A172 (cell line): ENCODE measurements at places on chromosomes 4 and X. TPM values are rescaled to one million over a fixed set of nuclear protein-coding genes. Genes with fewer than 3 reads are reported as not detected.

DHRSX gene
- 43.6 and 47.2 TPM in 2 replicates for total RNA-seq

TGIF2LX gene
- 0.98 TPM in 1 of 2 replicates, not detected in the other for total RNA-seq

SSX4 gene
- not detected in 2 replicates for total RNA-seq

HPGD gene
- 1.0 and 1.3 TPM in 2 replicates for total RNA-seq

IL3RA gene
- total RNA-seq: not detected in 2 replicates

PABPC1L2A gene
- total RNA-seq: not detected in 2 replicates

NAA11 gene
- not detected in 2 replicates for total RNA-seq

PRICKLE3 gene
- 2.8 and 2.9 TPM in 2 replicates for total RNA-seq

STOX2 gene
- 2.3 and 3.4 TPM in 2 replicates for total RNA-seq

ADGRG2 gene
- total RNA-seq: 5.8 and 6.5 TPM in 2 replicates

TMPRSS11F gene
- total RNA-seq: not detected in 2 replicates

- no peak for DNase-seq
Measured at GRCh38 chrX:40098264-40099054, 701 bp upstream of the BCOR start.

DNA sequence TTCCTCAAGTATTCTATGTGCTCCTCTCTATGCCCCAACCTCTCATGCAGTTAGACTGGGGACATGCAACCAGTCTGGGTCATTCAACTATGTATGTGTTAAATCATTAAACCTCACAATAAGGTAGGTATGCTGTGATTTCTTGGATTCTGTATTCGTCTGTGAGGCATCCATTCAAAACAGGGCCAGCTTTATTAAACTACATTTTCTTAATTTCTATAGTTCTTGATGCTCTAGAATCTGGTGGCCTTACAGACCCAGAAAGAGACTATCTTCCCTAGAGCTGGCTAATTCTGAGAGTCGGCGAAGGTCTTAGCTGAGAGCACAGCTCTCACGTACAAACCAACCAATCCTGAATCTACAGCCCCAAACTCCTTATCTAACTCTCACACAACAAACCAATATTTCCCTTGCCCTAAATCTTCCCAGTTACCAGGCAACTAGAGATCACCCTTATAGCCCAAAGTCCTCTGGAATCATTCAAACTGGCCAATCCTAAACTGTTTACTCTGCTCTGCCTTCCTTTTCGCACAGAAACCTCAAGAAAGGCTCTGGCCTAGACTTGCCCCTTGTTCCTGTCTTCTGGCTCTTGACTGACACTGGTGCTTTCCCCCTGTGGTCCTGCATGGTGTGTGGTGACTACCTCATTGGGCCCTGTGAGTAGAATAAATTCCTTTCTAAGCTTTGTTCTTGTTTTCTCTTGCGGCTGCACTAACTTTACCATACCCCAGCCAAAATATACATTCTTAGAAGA, 203.5 kb upstream of the TET2 start:
- no peak for DNase-seq

DNA sequence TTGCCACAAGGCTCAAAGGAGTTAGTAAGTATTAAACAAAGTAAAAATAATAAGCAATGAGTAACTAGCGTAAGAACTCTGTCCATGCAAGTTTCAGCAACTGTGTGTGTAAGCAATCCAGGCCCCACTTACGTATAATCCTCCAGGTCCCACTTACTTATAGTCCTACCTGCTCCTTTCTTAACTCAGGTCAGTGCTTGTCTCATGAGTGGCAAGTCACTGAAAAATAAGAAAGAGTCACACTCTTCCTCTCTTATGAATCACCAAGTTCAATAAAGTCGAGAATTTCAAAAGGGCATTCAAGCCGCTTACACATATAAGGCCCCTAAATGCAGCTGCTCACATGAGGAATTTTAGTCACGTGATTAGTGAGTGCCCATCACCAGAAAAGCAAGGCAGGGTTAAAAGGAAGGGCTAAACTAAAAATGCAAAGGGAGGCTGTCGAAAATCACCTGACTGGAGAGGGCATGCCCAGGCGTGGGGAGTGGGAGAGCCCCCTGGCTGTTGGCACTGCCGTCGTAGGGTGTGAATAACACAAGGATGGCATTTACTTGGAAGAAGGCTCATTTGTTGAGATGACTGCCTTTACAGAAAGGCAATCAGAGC, 58.2 kb downstream of the ZNF827 start:
- no peak for DNase-seq

GRCh38 chr4:188403272-188403671, 264.0 kb downstream of the TRIML1 start:
- no peak for DNase-seq

DNA sequence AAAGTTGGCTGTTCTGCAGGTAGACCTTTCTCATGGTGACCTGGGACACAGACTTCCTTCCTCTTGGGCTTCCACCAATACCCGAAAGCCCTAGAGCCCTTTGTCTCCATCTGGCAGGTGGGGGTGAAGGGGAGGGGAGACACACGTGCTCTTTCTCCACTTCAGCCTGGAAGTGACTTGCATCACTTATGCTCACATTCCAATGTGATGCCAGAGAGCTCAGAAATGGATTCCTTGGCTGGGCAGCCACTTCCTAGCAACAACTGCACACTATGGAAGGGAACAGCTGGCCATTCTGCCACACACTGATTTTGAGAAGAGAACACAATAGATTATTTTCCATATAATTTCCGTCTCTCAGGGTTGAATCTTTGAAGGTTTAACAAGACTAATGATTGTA, 36.3 kb downstream of the C4orf51 start:
- no peak for DNase-seq

DNA sequence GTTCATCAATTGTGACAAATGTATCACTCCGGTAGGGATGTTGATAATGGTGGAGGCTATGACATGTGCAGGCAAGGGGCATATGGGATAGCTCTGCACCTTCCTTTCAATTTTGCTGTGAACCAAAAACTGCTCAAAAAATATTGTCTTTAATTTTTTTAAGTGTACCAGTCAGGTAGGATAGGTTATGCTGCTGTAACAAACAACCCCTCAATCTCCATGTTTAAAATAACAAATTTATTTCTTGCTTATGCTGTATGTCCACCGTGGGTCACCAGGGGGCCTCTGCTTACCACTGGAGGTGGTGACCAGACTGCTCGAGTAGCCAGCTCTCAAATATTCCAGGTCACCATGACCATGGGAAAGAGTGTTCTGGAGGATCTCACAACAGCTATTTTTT, 23.4 kb upstream of the MSX1 start:
- DNase-seq: no peak

DNA sequence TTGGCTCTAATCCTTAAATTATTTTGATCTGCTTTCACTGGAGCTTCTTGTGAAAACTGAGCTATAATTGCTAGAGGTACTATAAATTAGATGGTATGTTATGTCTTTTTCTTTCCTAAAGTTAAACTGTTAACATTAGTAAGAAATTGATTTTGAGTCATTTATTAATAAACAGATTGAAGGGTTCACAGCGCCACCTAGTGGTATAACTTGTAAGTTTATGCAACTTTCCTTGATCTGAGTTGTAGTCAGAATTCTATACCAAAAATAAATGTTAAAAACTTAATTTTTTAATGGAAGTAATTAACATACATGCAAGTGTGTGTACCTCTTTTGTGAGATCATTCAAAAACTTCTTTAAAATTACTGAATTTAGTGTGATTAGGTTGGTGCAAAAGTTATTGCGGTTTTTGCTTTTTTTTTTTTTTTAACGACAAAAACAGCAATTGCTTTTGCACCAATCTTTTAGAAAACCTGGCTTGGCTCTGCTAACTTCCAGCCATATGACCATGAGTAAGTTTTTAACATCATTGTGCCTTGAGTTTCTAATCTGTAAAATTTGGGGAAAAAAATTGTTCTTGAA, 151.5 kb downstream of the CENPC start:
- DNase-seq: peak; percentile 23

GRCh38 chrX:123188081-123188480, 4.0 kb downstream of the GRIA3 start:
- no peak for DNase-seq

- no peak for DNase-seq
Measured at GRCh38 chr4:26619784-26620183, 35.9 kb downstream of the TBC1D19 start.

DNA sequence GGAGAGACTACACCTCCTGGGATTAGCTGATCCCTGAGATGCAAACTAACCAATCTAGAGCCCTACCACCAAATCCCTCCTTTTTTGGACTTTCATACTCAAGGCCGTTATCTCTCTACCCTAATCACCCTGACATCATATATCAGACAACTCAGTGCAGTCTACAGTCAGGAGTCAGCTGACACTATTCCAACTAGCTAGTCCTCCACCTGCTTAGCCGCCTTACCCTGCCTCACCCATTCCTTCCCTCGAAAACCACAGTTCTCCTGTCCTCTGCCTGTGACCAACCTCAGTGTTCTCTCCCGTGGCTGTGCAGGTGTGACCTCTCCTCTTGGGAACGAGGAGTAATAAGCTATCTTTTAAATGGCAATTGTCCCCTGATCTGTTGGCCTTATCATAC, 1.8 kb upstream of the PPEF2 start:
- peak; percentile 5 for DNase-seq

GRCh38 chr4:37884855-37885487, 5.9 kb upstream of the TBC1D1 start:
- no peak for DNase-seq

DNA sequence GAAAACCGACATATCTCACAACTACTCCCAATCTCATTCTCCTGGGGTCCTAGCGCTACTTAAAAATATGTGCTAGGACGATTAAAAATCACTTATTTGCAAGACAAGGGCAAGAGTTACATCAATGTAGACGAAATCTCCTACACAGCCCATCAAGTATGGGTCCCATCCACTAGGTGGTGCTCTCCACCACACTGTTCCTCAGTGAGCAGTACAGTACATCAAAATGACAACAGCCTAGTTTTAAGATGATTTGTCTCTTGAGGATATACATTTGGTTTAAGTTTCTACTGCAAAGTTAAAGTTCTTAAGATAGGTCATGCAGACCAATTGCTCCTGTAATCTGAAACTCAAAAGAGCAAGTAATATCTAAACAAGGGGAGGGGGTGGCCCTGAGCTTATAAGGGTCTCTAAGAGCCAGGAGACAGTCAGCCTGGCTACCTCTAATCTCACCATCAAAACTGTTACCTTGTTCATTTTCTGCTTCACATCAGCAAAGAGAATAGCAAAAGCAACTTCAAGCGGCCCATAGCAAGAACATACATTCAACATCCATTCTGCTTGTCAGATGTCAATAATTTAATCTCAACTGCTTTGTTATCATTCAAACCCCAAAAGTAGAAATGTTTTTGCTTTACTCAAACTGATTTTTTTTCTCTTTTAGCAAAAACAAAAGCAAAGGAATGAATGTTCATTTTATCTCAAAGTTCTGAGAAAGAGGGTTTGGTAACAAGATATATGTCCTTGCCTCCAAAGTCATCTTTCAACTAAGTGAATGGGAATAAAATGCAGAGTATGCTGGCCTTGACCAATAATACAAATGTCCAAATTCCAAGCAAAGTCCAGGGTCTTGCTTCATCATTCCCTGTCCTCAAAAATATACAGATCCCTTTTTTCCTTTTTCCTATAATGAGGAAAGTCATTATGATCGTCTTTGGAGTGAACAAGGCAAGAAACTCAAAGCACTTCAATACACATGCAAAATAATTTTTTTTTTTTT, 53.1 kb downstream of the STX18 start:
- DNase-seq: peak; percentile 68

DNA sequence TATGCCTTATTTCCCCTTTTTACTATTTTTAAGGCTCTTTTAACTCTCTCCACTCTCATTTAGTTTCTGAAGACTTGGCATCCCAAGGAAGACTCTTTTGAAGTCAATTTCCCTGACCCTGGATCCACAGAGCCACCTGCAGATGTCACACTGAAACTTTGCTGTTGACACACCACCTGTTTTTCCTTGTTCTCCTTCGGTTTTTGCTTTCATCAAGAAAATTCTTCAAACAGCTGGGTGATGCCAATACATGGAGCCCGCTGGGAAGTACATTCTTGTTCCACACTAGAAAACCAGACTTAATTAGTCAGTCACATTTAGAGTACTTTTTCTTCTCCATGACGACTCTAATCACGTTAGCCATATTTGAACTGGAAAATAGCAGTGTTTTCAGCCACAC, 293.9 kb downstream of the PDGFC start:
- no peak for DNase-seq

DNA sequence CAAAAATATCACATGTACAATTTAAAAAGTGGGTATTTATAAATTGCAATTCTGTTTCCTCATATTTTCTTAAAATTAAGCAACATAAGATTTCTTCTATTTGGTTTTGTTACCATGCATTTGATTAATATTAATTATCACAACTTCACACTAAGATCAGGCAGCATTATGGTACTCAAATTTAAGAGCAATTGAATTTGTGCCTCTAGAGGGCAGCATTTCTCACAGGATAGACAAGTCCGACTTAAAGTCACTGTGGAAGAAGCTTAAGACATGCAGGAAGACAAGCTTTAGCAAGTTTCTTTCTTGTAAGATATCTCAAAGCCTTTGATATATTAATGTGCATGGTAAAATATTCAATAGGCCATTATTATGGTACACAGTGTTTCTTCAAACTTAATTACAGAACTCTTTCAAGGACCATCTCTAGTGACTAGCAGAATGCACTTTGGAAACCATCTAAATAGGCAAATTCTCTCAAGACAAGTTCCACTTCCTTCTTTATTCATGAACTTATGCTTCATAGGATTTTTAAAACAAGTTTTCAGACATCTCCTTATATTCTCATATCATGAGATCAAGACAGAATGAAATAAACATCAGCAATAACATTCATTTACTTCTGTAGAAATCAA, 35.0 kb downstream of the FBXW7 start:
- DNase-seq: peak; percentile 65

- peak; percentile 10 for DNase-seq
Measured at GRCh38 chr4:101304916-101305315, 42.4 kb downstream of the PPP3CA start.

- DNase-seq: no peak
Measured at GRCh38 chr4:14096396-14096965, 469.0 kb upstream of the BOD1L1 start.

GRCh38 chr4:122163767-122164166, 11.6 kb downstream of the BLTP1 start:
- DNase-seq: no peak

DNA sequence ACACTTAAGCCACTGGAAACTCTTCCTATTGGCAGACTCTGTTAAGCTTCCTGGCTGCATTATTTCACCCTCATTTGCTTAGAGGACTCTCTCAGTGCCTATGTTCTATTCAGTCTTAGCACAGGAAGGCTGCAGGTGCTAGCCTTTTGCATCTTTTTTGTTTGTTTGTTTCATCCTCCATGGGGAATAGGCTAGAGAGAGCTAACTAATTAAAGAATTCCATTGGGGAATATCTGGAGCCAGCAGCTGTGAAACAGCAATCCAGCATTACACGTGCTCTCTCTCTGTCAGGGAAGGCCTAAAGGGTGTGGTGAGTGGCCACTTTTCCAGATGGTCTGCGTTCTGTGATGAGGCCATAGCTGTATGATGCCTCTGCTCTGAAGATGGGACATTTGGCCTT, 633.6 kb downstream of the SPRY1 start:
- DNase-seq: no peak

DNA sequence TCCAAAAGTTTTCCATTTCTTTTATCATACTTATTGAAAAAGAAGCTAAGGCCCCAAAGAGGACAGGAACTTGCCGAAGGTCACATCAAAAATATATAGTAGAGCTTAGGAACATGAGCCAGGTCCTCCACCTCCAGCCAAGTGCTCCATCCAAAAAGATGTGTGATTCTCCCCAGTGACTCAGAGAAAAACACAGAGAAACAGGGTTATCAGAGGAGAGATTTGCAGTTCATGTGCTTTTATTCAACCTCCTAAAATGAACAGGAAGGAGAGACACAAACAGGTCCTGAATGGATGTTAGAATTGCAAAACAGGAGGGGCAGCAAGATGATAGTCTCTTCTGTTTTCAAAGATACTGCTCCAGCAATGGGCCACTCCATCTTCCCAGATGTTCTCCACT, 19.6 kb upstream of the FGF16 start:
- no peak for DNase-seq

- no peak for DNase-seq
Measured at GRCh38 chrX:151711154-151711553, 4.7 kb upstream of the FATE1 start.
